HT-29 (cell line): ENCODE measurements at places on chromosomes 16 and 17. TPM values are rescaled to one million over a fixed set of nuclear protein-coding genes. Genes with fewer than 3 reads are reported as not detected.

- DNase-seq, result no peak
These were observed 246.9 kb upstream of the GSE1 start for GRCh38 chr16:85366031-85366763.

The SPATA20 gene
- 37.5 and 44.9 TPM in 2 replicates for total RNA-seq

DNA sequence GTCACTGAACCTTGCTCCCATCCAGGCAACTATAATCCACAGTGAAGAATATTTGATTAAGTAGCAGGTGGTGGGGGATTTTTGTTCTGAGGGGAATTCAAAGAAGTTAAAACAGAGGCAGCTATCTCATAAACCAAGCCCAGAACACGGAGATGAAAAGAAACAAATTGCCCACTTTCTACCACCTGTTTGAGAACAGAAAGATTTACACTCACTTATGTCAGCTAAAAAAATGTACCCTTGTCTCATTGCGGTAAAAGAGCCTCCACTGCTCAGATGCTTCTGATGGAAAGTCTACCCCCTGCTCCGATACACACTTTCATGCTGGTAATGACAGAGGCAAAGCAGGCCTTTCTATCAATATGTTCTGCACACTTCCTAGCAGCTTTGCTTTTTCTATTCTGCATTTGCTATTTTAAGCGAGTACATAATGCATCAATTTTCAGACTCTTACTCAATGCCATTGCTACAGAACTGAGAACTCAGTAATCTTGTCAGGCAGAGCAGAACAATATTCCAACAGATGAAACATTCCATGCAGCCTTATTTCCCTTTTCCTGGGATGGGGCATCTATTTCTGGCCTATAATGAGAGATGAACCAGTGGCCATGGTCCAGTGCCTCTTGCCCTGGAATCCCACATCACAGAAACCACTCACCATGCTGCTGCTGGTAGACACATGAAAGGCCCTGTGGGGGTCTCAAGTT lies 29.0 kb downstream of the CDK5R1 start:
- DNase-seq, result no peak

The GAST gene
- total RNA-seq, result not detected in 2 replicates

- no peak for DNase-seq
These were observed 1.1 kb upstream of the MEAK7 start for GRCh38 chr16:84505249-84506187.
